ENCODE measurements at places on chromosomes 1 and 21.
A peak's percentile ranks its signal among the peaks of the same experiment; 100 is the strongest.

GRCh38 chr1:212089560-212090163 is 54.1 kb downstream of the DTL start:
- DNase-seq, result no peak

- DNase-seq, result peak; percentile 39
These were observed 43.7 kb downstream of the CHAF1B start for GRCh38 chr21:36428761-36429432.

- DNase-seq, result peak; percentile 34
These were observed 1.4 kb downstream of the FAM76A start for GRCh38 chr1:27727126-27727525.

- DNase-seq, result peak; percentile 16
These were observed 657 bp upstream of the LIN9 start for GRCh38 chr1:226309398-226310244.

DNA sequence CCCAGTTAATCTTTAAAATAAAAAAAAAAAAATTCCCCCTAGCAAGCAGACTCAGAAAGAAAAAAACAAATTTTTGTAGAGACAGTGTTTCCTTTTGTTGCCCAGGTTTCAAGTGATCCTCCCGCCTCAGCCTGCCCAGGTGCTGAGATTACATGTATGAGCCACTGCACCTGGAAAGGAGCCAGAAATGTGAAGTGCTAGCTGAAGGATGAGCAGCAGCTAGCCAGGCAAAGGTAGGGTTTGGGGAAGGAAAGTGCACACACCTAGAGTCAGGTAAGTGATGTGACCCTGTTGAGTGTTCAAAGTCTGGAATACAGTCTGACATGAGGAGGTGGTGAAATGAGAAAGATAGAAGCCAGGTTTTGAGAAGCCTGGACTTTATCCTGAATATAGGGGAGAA is 1.7 kb downstream of the AKR1A1 start:
- no peak for DNase-seq

DNA sequence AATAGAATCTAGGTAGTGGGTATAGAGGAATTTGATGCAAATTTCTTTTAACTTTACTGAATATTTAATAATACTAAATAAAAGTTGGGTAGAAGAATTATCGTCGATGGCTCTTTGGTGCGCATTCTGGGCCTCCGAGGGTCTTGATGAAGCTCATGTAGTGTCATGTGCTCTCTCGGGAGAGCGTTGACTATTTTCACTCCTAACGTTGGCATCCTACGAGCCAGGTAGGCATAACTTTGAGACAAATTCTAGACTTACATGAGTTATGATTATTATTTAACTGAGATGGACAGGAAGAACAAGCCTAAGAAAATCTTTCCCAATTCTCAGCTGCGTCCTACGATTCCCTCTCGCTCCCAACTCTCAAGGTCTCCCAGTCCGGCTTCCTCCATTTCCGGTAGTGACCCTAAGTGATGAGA is 550 bp upstream of the PCAT6 start:
- DNase-seq, result no peak

DNA sequence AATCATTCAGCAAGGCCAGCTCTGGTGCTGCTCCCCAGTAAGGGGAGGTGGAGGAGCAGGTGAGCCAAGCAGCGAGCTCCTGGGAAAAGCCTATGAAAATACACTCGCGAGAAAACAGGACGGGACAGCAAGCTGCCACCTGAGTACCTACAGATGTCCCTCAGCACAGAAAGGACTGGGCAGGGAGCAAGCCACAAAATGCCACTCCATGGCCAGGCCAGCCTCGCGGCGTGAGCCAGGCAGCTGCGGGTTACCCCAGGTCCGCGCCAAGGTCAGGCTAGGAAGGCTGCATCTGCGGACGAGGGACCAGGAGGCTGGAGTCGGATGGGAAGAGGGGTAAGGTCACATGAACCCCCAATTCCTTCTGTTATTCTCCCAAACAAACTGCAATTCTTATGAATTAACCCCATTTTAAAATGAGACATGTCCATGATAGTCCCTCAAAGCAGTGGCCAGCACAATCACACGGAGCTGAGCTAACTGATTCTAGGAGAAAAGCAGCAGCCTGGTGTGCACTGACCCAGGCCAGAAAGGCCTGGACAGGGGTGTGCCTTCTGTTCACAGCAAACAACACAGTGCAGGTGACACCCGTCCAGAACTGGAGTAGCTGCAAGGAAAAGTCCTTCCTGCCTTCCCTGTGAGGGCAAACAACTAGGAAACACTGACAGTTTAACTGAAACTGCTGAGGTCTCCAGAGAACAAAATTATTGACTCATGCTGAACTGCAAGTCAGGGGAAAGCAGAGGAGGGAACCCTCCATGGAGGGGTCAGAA is 26.5 kb downstream of the PARP1 start:
- no peak for DNase-seq

DNA sequence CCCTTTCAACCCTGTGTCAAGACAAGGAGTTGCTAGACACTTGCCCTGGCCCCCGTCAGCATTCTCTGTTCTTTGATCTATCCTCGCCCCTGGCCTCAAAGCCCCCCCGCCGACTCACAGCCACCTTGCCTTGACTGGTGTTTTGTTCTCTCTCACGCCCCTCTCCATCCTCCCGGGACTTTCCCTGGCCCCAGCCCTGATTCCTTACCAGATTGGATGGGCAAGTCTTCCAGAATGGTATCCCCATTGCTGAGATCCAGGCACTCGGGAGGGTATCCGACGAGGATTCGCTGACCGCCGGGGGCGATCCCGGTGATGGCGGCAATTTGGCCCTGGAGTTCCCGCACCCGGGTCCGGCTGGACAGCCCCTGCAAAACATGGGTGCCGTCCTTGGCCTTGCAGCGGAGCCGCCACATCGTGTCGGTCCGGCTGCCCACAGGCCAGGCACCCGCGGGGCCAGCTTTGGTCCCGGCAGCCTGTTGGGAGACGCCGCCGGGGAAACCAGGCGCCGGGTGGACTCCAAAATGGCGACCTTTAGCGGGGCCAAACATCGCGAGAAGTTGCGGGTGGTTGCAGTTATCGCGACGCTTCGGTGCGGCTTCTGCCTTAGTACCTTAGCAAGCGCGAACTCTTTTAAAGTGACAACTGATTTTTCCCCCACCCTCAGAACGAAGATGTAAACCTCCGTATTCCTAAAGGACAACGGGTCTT is 373 bp downstream of the YOD1 start:
- DNase-seq, result peak; percentile 94
